ENCODE measurements at places on chromosomes 6 and 20. TPM values are rescaled to one million over a fixed set of nuclear protein-coding genes. Genes with fewer than 3 reads are reported as not detected.

CDSN gene
- total RNA-seq = 0.35 TPM

KCNG1 gene
- 6.8 TPM for total RNA-seq

ALDH8A1 gene
- 1.5 TPM for total RNA-seq

BCAS1 gene
- 11.1 TPM for total RNA-seq

SLC44A4 gene
- 238 TPM for total RNA-seq

GTPBP2 gene
- total RNA-seq = 186 TPM

TCP11 gene
- not detected for total RNA-seq

Measured in Calu3 (cell line).